Urothelium cell line (cell line): ENCODE measurements at places on chromosomes 3 and 15.

DNA sequence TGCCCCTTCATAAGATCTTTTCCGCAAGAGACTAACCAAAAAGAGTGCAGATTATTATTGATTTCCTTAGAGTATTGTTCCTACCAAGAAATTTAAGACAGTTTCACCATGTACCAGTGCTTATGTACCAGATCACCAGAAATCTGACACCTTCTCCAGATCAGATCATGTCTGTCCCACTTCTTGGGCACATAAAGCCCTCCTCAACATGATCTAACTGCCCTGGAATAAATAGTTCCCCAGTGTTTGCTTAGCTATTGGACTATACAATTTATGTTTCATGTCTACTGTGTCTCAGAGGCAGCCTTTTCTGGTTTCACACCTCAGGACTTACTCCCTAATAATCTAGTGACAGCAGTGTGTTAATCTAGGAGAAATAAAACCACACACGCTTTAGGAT, 46.8 kb downstream of the NME9 start:
- DNase-seq: no peak

GRCh38 chr15:85840079-85840801, 45.5 kb upstream of the KLHL25 start:
- DNase-seq: peak; percentile 91

- peak; percentile 46 for DNase-seq
These were observed 483 bp downstream of the MEX3B start for GRCh38 chr15:82045179-82045891.

DNA sequence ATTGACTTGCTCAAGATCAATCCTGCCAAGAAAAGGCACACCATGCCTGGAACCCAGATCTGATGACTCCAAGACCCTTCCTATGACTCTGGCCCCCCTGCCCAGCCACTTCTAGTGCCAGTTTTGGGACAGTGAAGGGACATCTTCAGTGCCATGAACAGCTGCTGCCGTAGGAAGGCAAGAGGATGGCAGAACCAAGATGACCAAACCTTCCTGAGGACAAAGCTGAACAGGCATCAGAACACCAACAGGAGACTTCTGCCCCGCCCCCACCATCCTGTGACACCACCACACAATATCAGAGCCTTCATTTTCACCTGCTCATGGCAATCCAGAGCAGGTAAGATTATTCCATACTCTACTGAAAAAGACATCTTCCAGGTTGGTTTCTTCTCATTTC, 33.0 kb downstream of the ZNF445 start:
- no peak for DNase-seq

- DNase-seq: no peak
These were observed 183.8 kb upstream of the NR2F2 start for GRCh38 chr15:96146726-96147125.

DNA sequence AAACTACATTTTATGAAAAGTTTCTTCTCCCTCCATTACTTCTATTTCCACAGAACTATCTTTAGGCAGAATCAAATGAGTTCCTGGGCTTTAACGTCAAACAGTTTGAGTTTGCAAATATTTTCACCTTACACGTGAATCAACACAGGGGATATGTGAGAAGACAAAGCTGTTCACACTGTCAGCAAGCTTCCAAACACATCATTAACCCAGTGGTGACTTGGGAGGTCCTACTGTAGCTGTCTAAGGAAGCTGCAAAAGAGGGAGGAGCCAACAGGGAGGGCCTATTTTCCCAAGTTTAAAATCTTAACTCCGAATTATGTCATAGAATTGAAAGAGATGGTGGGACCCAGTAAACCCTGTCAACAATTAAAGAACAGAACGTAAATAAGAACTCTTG, 337.8 kb upstream of the DNAJC19 start:
- DNase-seq: no peak

- no peak for DNase-seq
These were observed 2.0 kb downstream of the GP5 start for GRCh38 chr3:194396859-194397756.

- no peak for DNase-seq
These were observed 14.9 kb downstream of the AMOTL2 start for GRCh38 chr3:134359121-134360010.

DNA sequence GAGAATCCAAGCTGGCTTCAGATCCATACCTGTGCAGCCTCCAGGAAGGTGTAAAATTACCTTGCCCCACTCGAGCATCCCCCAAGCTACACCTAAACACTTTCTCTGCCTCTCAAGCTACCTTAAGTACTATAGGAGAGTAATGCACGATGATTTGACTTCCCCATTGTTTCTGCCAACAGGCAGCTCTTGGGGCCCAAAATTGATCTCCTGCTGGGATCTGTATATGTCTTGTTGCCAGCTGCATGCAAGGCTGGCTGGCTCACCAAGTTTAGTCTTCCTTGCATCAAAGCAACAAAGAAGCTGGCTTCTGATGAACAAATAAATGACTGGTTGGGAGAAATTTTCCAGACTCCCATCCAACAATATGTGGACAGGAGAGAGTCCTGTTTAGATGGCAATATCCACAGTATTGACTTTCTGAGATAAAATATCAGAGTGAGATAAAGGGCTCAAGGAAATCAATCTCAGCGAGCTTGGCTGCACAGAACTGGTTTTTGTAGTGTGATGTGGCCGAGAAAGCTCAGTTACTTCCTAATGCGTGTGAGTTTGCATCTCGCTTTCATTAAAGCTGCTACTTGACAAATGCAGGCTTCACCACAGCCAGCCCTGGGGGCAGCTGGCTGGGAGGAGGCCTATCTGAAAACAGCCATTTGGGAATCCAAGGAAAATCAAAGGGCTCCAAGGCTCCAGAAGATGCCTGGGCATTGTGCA, 140.7 kb downstream of the MINAR1 start:
- DNase-seq: no peak

DNA sequence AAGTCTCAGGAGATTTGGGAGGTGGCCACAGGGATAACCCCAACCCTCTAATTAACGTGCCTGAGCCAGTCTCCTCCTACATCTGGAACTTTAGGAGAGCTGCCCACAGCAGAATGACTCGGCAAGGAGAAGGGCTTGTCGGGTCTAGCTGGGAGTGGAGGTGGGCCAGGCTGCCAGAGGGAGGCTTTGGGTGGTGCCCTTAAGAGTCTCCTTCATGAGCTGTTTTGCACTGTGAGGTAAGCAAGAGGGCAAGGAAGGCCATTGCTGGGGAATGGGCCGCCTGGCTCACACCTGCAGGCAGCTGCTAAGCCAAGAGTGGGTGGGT, 3.6 kb upstream of the TNK2 start:
- DNase-seq: no peak

- DNase-seq: no peak
These were observed 246.6 kb upstream of the KCNMB2 start for GRCh38 chr3:178289544-178290160.

GRCh38 chr3:81033185-81033584, 728.3 kb downstream of the GBE1 start:
- DNase-seq: no peak

DNA sequence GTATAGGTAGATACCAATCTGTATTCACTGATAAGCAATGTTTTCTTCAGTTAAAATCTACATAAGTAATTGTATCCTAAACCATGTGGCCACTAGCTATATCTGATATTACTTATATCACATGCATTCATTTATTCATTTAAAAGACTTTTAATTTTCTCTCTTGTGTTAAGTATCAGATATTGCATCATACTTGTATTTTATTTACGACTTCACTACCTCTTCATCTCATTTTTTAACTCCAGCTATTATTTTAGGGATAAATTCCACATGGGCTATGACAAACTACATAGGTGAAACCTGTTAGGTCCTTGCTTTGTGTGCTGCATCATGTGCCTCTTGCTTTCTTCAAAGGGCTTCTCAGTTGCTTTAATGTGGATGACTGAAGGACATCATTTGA, 1018.3 kb downstream of the ZPLD1 start:
- no peak for DNase-seq

DNA sequence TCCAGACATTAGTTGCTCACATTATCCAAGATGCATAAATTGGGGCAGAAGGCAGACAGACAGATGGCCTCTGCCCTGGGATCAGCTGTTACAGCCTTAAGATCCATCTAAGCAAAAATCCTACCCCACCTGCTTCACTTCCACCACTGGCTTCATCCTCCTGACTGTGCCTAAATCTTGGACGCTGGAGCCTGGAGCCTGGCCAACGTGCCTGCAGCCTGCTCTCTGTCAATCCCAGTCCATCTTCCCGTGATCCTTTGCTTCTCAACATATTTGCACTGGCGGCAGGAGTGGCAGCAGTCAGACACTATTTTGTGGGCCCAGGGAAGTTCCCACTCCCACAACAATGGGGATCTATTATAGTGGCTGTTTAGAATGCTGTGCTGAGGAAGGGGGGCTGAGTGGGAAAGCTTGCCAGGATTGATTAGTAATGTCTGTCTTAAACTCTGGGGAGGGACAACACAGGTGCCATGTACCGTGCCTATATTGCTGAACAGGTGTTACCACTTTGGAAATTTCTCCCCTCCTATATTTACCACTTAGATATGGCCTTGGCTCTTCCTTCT, 121.2 kb downstream of the MEGF11 start:
- DNase-seq: no peak

DNA sequence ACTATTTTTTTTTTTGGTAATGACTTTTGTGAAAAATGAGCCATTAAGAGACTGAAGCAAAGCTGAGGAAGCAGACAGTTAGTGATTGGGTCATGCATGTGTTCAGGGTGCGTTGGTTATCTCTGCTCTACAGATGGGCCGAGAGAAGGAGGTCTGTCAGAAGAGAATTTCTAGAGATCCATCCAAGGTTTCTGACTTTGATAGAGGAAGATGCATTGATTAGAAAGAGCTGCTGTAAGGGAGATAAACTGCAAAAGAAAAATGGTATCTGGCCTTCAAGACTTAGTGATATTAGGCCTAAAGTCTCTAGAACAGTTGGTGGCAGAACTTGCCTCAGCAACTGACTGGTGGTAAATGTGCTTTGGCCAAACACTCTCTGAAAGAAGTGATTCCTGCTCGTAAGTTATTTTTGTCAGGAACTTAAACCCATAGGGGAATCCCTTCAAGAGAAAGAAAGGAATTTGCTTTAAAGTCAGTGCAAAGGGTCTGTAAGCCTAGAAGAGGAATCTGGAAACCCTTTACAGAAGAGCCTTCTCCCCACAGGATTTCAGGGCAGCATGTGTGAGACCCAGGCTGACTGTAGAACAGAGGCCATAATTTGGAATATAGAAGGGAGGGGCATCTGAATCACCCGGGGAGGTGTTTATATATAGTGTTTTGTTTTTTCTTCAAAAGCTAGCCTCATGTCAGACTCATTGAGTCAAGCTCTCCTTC, 67.8 kb downstream of the OPA1 start:
- DNase-seq: no peak

GRCh38 chr3:106013971-106014370, 145.2 kb upstream of the CBLB start:
- DNase-seq: no peak

- DNase-seq: no peak
These were observed 110.1 kb upstream of the LMOD3 start for GRCh38 chr3:69232482-69232881.

DNA sequence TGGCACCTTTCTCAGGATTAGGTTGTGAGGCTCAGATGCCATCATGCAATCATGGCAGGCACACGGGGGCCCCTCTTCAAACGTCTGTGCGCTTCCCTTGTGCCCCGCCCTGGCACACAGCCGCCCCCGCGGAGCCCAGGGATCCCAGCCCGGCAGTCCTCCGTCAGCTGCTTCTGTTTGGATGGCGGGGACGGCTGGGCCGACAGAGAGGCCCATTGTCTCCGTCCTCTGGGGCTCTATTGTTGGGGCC, 849 bp upstream of the HDAC11 start:
- peak; percentile 60 for DNase-seq

GRCh38 chr3:149812165-149812605, 830 bp upstream of the RNF13 start:
- no peak for DNase-seq

- DNase-seq: no peak
These were observed 30.5 kb downstream of the MELTF start for GRCh38 chr3:196998966-196999760.

DNA sequence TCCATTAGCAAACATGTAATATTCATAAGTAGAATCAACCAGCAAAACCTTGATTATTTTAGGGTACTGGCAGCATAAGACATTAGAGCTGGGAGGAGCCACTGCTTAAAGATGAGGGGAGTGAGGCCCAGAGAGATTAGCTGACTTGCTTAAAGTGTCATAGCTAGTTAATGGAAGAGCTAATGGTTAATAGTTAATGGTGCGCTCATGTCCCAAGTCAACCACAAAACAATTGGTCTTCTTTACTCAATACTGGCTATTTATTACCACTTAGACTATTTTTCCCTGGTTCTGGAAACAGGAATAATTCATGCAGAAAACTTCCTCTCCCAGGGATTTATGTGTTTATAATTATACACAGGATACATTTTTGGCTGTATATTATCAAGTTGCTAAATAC, 33.1 kb downstream of the EIF4E3 start:
- DNase-seq: no peak

DNA sequence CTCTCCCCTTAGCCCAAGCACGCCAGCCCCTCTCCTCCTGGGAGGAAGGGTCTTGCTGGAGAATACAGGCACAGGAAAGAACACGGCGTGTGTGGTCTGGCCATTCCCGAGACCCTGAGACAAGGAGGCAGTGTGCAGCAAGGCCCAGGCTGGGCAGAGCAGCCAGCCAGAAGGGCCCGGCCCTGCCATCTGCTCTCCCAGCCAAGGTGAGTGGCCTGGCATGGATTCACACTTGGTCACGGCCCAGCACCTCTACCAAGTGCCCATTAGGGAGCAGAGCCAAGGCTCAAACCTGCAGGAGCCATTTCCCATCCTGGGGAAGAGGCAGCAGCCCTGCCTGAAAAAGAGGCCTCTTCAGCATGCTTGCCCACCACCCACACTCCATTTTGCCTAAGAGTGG, 28.6 kb downstream of the MEGF11 start:
- no peak for DNase-seq

DNA sequence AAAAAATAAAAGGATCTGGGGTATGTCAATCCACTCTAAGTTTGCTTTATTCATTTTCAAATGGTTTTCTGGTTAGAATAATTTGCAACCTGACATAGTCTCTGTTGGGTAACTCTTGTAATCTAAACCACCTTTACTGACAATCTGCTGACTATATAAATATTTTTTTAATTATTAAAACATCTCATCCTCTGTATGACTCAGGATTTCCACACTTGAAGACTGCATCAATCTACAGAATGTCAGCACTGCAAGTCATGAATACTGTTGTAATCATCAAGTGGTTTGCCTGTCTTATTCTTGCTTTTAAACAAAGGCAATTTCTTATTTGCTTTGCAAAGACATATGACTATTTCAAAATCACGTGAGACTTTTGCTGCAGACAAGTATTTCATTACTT, 42.1 kb downstream of the VGLL3 start:
- DNase-seq: no peak

GRCh38 chr3:70775257-70775656, 462.8 kb upstream of the MDFIC2 start:
- no peak for DNase-seq

GRCh38 chr15:101175401-101175800, 76.4 kb downstream of the CHSY1 start:
- no peak for DNase-seq

- no peak for DNase-seq
These were observed 39.7 kb downstream of the STT3B start for GRCh38 chr3:31572236-31573004.
